ENCODE measurements at places on chromosomes 1 and 21. TPM values are rescaled to one million over a fixed set of nuclear protein-coding genes. Genes with fewer than 3 reads are reported as not detected.

KMO gene
- polyA plus RNA-seq = 1.6 TPM

ADORA3 gene
- polyA plus RNA-seq = 10.1 TPM

KCNE2 gene
- not detected for polyA plus RNA-seq

CDC20 gene
- 3.0 TPM for polyA plus RNA-seq

SELE gene
- 0.56 TPM for polyA plus RNA-seq

NBPF6 gene
- polyA plus RNA-seq = not detected

ARHGAP29 gene
- 5.3 TPM for polyA plus RNA-seq

NTNG1 gene
- polyA plus RNA-seq = 4.6 TPM

MCOLN2 gene
- 27.4 TPM for polyA plus RNA-seq

CFHR1 gene
- 0.68 TPM for polyA plus RNA-seq

LY9 gene
- polyA plus RNA-seq = 0.42 TPM

GRHL3 gene
- polyA plus RNA-seq = not detected
